ENCODE measurements at places on chromosomes 6 and 20. TPM values are rescaled to one million over a fixed set of nuclear protein-coding genes. Genes with fewer than 3 reads are reported as not detected.

DNA sequence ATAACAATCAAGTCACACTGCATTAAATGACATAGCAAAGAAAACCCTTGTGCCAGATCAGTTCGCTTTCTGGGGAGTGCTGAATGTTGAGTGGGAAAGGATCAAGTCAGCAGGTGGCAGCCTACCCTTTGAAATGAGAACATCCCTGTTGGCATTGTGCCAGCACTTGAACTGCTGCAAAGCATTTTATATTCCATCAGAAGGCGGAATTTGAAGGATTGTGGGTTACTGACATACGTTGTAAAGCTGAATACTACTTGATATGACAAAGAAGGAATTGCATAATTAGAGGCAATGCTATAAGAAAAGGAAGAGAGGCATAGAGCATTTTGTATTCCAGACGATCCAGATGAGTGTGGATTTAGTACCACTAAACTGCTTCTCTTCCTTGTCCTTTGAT is 26.5 kb downstream of the BCKDHB start:
- no peak overlapping the region for H3K4me3 ChIP-seq
- H3K27me3 ChIP-seq = no peaks in the 10 kb centered on the region
- H3K4me1 ChIP-seq = no peaks in the 10 kb centered on the region
- H3K36me3 ChIP-seq = peaks cover 10% of the 10 kb centered on the region
- no peak overlapping the region for H3K27ac ChIP-seq

DNA sequence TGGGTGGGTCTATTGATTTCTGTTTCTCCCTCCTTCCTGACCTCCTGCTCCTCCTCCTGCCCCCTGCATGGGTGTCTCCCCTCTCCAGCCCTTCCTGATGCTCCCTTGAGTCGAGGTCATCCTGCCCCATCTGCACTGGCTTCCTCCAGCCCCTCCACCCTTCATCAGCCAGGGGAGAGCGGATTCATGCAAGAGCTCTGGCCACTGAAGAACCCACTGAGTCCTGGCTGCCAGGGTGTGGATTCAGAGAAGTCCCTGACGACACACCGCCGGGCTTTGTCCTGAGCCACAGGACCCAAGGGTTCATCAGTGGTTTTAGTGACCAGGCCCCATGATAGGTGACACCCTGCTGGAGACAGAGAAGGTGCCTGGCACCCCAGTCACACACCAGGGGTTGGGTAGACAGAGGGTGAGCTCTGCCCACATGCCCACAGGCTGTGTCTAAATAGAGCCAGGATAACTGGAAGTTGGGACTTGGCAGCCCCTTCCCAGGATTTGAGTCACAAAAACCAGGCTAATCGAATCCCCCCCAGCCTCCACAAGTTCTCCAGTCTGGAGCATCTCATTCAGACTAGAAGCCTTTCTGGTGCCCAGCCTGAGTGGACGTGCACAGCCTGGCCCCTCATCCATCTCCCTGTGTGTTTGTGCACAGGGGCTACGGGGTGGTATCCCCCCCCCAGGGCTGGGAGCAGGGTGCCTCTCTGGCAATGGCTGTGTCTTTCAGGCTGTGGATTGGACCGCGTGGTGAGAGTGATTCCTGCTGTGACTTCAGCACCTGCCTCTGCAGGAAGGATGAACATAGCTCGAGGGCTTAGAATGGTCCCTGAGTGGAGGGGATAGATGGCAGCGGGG is 1.2 kb downstream of the GFRA4 start:
- H3K27ac ChIP-seq = no peak overlapping the region
- peaks cover 11% of the 10 kb centered on the region for H3K4me1 ChIP-seq
- DNase-seq = no peak
- H3K36me3 ChIP-seq = no peaks in the 10 kb centered on the region

GRCh38 chr20:9241232-9241692 is 172.4 kb downstream of the PLCB4 start:
- no peak overlapping the region for H3K4me3 ChIP-seq
- H3K36me3 ChIP-seq = no peaks in the 10 kb centered on the region
- no peak overlapping the region for H3K27ac ChIP-seq
- H3K27me3 ChIP-seq = no peaks in the 10 kb centered on the region
- no peaks in the 10 kb centered on the region for H3K4me1 ChIP-seq

DNA sequence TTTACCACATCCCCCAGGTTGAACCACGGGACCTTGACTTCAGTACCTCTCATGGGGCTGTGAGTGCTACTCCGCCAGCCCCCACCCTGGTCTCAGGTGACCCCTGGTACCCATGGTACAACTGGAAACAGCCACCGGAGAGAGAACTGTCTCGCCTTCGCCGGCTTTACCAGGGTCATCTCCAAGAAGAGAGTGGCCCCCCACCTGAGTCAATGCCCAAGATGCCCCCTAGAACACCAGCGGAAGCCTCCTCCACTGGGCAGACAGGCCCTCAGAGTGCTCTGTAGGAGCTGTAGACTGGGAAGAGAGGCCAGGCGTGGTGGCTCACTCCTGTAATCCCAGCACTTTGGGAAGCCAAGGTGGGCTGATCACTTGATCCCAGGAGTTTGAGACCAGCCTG is 1.2 kb upstream of the ATAT1 start:
- DNase-seq = no peak
- H3K36me3 ChIP-seq = peaks cover 74% of the 10 kb centered on the region
- H3K4me1 ChIP-seq = peaks cover 16% of the 10 kb centered on the region
- H3K4me3 ChIP-seq = no peak overlapping the region

Gene TREML2
- total RNA-seq = 0.09 TPM

Gene SMOC2
- total RNA-seq = 65.4 TPM

Gene PHACTR3
- total RNA-seq = 7.0 TPM

Measured in muscle of leg (tissue), 16 donors.